ENCODE measurements at places on chromosomes 7 and 10.

DNA sequence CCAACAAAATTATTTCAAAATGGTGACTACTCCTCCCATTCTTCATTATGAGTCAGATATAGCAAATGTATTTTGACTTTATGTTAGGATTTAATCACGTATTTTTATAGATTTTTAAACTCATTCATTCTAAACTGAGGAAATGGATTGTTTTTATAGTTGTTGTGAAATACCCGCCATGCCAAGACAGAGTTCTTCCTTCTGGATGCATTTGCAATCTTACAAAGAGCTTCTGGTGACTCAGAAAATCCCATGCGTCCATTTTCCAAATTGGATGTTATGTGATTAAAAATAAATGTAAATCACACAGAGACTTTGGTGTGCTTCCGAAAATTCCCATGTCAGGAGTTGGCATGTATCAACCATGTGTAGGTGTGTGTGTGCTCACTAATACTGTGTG lies 179.3 kb downstream of the TRIL start:
- DNase-seq, result no peak

DNA sequence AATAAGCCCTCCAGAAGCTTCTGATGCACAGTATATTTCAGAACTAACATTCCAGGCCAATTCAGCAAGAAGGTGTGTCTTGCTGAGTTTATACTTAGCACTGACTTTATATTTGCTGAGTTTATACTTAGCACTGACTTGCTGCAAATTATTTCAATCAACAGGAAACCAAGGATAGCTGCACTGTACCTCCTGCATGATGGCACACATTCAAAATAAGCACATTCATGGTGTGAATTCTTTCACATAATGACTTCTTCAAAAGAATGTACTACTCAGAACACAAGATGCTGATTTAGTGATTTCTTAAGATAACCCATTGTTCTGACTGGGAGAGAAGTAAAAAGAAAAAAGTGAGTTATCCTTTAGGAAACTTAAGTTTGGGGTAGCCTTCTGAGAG lies 52.0 kb downstream of the JAZF1 start:
- DNase-seq, result no peak

DNA sequence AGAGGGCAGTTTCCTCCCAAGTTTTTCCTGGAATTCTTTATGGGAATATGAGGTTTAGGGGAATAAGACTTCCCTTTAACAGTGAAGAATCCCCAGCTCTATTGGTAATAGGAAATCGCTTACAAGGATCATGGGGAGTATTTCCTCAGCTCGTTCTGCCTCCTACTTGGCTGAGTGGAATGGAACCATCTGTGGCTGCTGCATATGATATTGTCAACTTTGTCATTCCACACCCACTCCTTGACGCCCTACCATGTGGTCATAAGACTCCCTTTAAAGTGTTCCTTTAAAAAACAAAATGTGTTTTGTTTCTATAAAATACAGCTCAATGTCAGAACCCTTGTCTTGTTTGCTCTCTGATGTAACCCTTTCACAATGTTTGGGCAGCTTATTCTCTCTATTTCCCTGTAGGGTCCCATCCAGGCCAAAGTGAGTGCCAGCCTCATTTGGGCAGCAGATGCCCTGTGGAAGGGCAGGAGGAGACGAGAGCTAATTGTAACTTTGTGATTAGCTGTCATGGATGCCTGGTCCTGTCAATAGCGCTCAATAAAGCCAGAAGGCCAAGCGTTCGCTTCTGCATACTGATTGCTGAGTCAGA lies 33.8 kb upstream of the ATRNL1 start:
- no peak for DNase-seq

GRCh38 chr7:98568891-98569290 lies 48.2 kb upstream of the NPTX2 start:
- no peak for DNase-seq

GRCh38 chr7:135095450-135095849 lies 52.4 kb upstream of the TMEM140 start:
- no peak for DNase-seq

GRCh38 chr7:10918093-10918590 lies 55.5 kb upstream of the PHF14 start:
- no peak for DNase-seq

GRCh38 chr10:29846881-29847280 lies 212.1 kb upstream of the SVIL start:
- no peak for DNase-seq

DNA sequence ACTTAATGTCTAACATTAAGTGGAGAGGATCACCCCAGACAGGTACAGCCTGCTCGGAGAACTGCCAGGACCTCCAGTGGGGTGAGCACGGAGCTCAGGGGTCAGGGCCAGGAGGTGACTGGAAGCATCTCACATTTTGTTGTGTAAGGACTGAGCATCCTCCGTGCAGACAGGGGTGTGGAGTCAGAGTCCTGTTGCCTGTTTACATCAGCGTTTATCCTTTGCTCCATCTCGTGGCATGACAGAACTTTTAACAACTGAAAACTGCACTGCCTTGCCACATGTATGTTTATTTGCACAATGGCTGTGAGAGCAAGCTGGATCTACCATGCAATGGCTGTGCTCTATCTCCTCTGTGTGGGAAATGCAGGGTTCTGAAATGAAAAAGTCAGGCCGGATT lies 175.4 kb upstream of the AKR1E2 start:
- DNase-seq, result no peak

GRCh38 chr7:158603773-158604755 lies 16.4 kb upstream of the PTPRN2 start:
- DNase-seq, result no peak

GRCh38 chr10:110534571-110534970 lies 32.9 kb upstream of the SMC3 start:
- no peak for DNase-seq

DNA sequence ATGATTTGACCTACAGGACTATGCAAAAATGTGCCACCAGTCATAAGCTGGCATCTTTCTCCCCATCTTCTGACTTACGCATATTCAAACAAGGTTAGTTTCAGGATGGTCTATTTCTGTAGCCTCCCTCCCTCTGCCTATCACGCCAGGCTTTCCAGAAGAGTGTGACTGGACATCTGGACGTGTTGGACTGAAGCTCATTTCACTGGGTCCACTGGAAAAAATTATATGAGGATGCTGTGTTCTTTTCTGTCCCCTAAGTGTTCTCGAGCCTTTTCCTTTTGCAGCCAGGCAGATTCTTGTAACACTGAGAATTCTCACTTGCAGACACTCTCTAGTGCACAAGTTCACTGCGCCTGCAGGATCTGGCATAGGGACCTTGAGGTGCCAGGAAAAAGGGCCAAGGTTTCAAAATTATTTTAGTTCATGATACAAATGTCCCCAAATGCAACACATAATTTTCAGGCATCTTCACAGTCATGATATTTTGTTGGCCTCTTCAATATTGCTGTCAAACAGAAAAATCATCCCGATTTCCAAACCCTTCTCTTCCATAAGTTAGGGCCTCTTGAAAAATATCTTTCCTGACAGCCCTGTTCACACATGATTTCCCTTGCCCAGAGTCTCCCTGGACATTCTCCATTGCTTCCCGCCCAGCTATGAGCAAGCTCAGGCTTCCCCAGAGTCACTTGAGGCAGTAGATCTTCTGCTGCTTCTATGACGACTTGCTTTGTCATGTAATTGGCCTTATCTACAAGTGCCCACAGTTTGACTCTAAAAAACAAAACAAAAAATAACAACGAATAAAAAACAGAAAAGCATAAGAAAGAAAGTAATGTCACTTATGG lies 170.4 kb downstream of the BMPER start:
- no peak for DNase-seq

- DNase-seq, result no peak
These were observed 108.4 kb upstream of the FAM3C start for GRCh38 chr7:121504482-121504881.

DNA sequence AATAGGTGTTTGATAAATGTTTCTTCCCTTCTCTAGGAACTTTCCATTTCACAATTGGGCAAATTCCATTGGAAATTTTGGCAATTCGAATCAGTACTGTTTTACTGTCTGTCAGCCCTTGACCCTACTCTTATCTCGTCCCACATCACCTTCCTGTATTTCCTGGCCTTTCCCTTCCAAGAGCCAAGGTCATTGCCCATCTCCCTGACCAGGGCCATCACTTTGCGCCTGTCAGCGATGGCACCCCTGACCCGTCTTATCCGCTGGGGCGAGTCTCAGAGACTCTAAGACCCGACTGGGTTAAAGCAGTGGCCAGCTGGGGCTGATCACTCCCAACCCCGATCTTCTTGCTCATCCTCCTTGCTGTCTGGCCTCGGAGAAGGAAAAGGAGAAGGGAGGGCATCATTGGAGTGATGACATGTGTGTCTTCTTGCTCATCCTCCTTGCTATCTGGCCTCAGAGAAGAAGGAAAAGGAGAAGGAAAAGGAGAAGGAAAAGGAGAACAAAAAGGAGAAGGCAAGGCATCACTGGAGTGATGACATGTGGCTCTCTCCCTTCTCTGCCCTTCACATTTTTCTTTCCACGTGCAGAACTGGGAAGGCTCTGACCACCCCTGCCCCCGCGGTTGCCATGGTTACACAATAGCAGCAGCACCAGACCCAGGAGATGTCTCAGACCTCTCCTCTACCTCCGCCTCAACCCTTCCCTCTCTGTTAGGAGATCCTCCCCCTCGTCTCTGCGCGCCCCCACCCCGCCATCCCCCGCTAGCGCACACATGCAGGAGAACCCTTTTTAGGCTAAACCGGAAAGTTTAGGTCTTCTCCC lies 2.0 kb downstream of the SEMA3D start:
- peak; percentile 23 for DNase-seq
